ENCODE measurements at places on chromosomes 12 and 14.

GRCh38 chr14:51209457-51209856, 30.6 kb upstream of the TMX1 start:
- DNase-seq: peak; percentile 17

- no peak for DNase-seq
These were observed 221.9 kb upstream of the EGLN3 start for GRCh38 chr14:34172550-34173368.

GRCh38 chr12:117809509-117809908, 159.3 kb downstream of the KSR2 start:
- DNase-seq: no peak

DNA sequence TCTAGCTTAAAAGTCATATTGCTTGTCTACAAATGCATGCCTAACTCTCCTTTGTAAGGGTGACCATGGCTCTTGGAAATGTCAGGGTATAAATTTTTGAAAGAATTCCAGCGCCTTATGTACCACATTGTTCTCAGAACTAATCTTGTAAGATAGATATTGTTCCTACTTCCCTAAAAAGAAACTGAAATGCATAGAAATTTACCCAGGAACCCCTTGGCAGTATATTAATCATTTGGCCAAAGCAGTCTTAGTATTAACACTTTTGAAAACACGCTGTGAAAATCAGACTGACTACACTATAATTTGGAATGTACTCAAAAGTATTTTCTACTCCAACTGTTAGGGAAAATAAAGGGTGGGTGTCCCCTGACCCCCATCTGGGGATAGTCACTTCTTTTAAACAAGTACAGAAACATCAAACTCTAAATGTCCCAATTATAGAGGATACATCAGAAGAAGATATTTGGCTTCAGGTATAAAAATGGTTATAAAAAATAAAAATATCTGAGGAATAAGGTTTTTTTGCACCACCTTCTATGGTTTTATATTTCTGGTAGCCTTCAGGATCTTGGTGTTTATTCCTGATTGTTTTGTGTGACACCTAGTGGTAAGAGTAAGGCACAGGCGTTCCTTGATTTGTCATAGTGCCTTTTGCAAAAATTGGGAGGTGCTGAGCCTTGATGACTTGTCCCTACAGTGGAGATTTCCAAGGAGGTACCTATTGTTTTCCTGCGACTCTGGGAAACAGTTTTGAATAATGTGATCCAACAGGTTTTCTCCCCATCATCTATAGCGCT, 2.2 kb upstream of the NFKBIA start:
- DNase-seq: peak; percentile 61

- DNase-seq: no peak
These were observed 220.1 kb downstream of the SOX5 start for GRCh38 chr12:23729359-23729758.

GRCh38 chr12:104057771-104058197, 6.5 kb upstream of the HCFC2 start:
- peak; percentile 34 for DNase-seq

GRCh38 chr14:64303471-64303917, 9.3 kb upstream of the ESR2 start:
- peak; percentile 60 for DNase-seq

GRCh38 chr14:85501751-85502150, 28.2 kb upstream of the FLRT2 start:
- no peak for DNase-seq

GRCh38 chr12:9646794-9647781, 22.4 kb upstream of the CLEC2D start:
- peak; percentile 33 for DNase-seq

GRCh38 chr12:57611108-57611826, at the start of gene ARHGEF25:
TSS of gene ARHGEF25 (plus strand) at chr12:57611435. CDS start at chr12:57611895, 460 bp downstream.
- DNase-seq: no peak

- no peak for DNase-seq
These were observed 191.6 kb downstream of the DUSP6 start for GRCh38 chr12:89160716-89161123.

GRCh38 chr12:66552716-66553115, 126.2 kb downstream of the GRIP1 start:
- no peak for DNase-seq

DNA sequence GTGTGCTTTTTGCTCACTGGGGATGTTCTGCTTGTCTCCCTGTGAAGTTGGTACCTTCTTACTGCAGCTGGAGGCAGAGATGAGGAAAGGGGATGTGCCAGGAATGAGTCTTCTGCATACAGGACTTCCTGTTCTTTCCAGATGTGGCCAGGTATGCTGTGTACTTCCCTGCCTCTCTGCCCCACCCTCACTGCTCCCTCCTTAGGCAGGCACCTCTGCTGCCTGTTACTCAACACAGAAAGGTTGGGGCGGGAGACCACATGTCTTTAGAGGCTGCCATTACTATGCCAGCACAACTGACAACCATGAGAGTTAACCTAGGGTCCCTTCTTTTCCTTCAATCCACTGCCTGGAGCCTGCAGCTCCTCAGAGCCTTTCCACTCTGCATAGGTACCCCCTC, 2.0 kb upstream of the OAS3 start:
- DNase-seq: no peak

GRCh38 chr14:33377596-33378390, 439.1 kb downstream of the NPAS3 start:
- DNase-seq: peak; percentile 9

- peak; percentile 94 for DNase-seq
These were observed 10.6 kb downstream of the CEP128 start for GRCh38 chr14:80930836-80931389.

- DNase-seq: no peak
These were observed 144.0 kb downstream of the RAD51B start for GRCh38 chr14:67963545-67963944.

DNA sequence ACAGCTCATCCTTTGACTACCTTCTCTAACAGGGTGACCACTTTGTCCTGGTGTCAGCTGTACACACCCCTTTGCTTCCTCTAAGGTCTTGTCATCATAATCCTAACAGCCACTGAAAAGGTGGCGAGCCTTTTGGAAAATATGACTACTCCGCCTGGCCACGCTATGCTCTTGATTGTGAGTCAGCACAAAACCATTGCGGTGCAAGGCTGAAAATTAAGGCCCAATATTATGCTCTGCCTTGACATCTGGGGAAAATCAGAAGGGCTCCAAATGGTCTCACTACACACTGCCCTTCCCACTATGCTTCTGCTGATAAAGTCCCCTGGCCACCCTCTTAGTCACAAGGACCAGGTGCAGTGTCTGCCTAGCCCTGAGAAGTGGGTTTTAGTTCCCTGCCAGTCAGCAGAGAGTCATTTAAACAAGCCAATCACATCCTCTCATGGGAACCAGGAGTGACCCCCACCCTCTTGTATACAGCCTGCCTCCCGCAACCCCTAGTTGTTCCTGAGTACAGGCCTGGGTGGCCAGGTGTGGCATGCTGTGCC, 34.3 kb downstream of the FGD6 start:
- peak; percentile 68 for DNase-seq

- DNase-seq: no peak
These were observed 10.1 kb upstream of the REP15 start for GRCh38 chr12:27686147-27686546.

GRCh38 chr12:123271001-123271668, 521 bp downstream of the CDK2AP1 start:
- peak; percentile 78 for DNase-seq

DNA sequence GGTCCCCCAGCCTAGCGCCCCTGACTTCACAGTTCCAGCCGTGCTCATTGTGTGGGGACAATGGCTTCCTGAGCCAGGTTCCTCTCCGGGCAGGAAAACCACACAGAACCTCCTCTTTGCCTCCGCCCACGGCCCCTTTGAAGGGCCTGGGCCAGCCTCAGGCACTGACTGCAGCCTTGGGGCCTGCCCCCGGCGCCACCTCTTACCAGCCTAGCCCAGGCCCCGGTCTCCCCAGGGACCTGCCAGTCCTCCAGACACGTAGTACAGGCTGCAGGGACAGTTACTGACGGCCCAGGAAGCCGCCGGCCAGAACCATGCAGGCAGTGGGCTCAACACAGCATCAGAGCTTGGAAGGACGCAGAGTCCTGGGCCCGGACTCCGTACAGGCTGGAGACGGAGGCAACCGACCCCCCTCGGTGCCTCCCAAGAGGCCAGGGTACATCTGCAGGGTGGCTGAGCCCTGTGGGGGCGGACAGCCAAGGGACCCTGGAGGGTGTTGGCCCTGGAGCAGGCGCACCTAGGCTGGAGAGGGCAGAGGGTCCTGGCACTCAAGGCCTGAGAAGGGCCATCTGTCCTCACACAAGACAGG, 20.9 kb upstream of the NUDT14 start:
- DNase-seq: peak; percentile 32

- DNase-seq: no peak
These were observed 745.8 kb downstream of the SLC6A15 start for GRCh38 chr12:84166812-84167211.

- no peak for DNase-seq
These were observed 20.1 kb upstream of the RTN1 start for GRCh38 chr14:59890676-59891075.

DNA sequence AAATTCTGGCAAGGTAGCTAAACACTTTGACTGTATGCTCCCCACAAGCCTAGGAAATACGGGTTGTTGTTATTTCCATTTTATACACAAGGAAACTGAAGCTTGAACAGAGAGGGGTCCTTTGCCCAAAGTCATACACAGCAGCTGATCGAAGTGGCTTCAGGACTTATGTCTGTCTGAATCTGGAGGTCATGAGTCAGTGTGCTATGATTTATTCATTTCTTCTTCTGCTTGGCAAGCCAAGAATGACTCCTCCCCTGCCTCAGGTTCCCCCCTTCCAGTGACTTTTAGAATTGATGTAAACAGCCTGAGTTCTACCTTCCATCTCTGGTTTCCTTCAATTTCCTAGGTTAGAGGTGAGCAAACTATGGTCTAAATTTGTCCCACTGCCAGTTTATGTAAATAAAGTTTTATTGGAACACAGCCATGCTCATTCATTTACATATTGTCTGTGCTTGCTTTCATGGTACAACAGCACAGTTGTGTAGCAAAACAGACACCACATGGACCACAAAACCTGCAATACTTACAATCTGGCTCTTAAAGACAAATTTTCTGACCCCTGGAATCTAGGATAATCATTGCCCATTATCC, 34.9 kb upstream of the WSCD2 start:
- no peak for DNase-seq

DNA sequence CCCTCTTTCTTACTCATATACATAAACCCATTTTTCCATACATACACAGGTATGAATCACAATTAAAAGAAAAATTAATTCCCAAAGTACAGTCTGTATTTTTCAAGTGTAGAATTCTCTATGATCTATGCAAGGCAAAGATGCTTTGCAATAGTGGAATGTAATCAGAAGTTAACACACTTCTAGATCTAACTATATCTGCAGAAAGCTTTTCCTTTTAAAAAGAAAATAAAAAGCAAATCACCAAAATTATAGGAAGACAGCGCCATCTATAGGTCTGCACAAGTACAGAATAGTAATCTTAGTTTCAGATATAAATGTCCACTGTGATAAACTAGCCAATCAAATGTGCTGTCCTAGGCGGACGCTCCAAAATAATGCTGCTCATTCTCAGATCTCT, 22.0 kb downstream of the SLC25A21 start:
- DNase-seq: peak; percentile 9

- peak; percentile 21 for DNase-seq
These were observed 604 bp downstream of the HCFC2 start for GRCh38 chr12:104064842-104065427.

DNA sequence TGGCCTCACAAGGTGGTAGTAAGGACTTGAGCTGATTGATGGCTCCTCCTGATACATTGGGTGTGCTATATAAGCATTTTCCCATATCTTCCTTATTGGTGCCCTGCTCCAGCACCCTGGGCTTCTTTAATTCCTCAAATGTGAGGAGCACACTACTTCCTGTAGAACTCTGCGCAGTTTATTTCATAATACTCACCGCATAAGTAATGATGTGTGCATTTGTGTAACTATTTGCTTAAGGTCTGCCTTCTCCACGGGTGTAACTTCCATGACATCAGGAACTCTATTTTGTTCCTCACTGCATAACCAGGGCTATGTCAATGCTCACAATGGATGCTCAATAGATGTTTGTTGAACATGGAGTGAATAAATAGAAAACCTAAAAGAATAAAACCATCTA, 392.2 kb downstream of the SEC23A start:
- DNase-seq: no peak

- DNase-seq: peak; percentile 9
These were observed 136.6 kb downstream of the SSPN start for GRCh38 chr12:26331960-26332359.

GRCh38 chr12:59404109-59404650, 191.6 kb upstream of the SLC16A7 start:
- no peak for DNase-seq

DNA sequence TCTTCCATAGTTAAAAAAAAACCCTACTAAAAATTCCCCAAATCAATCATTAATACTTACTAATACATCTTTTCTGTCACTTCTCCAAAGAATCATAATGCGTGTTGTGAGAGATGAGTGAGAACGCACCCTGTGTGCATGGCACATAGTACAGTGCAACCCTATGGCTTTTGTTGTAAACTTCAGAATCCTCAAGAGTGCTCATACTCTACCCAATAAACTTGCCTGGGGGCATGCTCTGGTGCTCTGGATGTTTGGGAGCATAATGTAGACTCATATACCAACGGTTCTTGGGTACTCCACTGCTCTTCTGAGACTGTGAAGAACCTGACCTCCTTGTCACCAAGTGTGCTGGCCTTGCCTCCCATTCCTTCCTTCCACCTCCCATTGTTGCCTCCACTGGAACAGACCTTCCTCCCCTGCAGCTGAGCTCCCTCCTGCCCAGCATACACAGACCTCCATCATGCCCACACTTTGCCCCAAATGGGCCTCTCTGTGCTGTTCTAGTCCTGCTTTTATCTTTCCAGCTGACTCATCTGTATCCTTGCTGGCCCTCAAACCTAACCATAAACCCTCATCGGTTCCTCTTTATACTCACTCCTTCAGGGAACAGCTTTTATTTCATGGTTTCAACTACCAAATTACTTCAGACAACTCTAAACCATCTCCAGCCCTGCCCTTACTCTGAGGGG, 8.9 kb downstream of the DCP1B start:
- DNase-seq: peak; percentile 42

- no peak for DNase-seq
These were observed 29.1 kb downstream of the SYNE2 start for GRCh38 chr14:63881926-63882325.

GRCh38 chr12:58668871-58669270, 251.4 kb downstream of the LRIG3 start:
- DNase-seq: no peak

DNA sequence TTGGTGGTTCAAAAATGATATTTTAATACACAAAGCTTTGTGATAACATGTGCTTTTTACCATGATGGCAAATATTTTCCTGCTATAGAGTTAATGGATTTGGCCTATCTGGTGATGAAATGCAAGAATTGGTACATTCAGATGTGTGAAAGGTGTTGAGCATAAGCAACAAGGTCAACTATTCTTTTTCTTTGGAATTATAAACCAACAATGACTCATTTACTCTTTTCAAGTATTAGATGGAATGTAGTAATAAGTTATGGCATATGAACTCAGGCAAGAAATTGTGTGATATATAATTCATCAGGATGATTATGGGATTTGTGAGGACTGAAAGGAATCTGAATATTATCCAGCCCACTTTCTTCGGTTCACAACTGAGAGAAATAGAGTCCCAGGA, 471.4 kb downstream of the ETNK1 start:
- DNase-seq: no peak
